ENCODE measurements at places on chromosomes 5 and 9.

DNA sequence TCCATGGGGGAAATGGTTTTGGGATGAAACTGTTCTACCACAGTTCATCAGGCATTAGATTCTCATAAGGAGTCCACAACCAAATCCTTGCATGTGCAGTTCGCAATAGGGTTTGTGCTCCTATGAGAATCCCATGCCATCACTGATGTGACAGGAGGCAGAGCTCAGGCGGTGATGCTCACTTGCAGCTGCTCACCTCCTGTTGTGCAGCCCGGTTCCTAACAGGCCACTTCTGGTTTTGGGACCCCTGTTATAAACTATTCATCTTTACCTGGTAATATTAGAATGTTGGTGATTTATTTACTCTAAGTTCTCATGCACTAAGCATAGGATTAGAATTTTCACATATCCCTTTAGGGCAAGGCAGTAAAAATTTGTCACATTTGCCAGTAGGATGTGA lies 122.3 kb downstream of the CDC42SE2 start:
- no peak for DNase-seq

DNA sequence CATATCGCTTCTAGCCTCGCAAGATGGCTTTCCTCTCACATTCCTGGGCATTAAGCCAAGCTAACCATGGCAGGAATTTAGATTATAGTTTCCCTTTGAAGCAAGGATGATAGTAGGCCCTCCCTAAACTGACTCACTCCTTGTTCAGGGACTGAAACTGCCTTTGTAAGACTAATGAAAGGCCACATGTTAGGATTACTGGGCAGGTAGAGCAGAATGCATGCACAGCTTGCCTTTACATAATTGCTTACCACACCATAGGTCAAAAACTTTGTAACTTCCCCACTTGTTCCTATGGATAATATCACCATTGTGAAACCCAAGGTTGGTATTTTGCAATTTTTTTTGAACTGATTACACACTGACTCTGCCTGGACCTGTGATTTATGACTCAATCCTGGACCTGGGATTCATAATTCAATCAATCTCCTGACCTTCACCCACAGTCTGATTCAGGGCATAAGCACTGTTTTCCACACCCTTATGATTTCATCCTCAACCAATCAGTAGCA lies 41.0 kb upstream of the PRDM9 start:
- DNase-seq: no peak

GRCh38 chr5:141790630-141791029 lies 87.6 kb downstream of the PCDH1 start:
- no peak for DNase-seq

GRCh38 chr5:147547730-147548129 lies 37.9 kb upstream of the DPYSL3 start:
- no peak for DNase-seq

Data from GM13976 (cell line).